ENCODE measurements at places on chromosomes 3 and 15. TPM values are rescaled to one million over a fixed set of nuclear protein-coding genes. Genes with fewer than 3 reads are reported as not detected.

The CD86 gene
- total RNA-seq, result not detected

The CASR gene
- total RNA-seq, result not detected

The GOLGA6L7 gene
- not detected for total RNA-seq

DNA sequence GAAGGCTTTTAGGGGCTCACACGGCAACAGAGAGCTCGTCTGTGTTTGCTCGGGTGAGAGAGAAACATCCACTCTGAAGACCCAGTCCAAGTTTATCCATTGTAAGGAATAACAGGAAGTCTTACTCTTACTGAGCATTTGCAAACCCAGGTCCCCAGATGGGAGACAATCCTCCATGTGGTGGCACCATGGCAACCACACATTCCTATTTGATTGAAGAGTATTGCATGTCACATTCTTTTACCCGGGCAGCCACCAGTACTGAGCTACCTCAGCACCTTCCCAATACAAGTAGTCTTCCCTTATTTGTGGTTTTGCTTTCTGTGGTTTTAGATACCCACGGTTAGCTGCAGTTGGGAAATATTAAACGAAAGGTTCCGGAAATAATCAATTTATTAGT lies 302.9 kb upstream of the RASGRP1 start:
- no peak for DNase-seq

GRCh38 chr3:136305879-136306278 lies 55.7 kb downstream of the PCCB start:
- DNase-seq, result no peak

Measured in G401 (cell line).